ENCODE measurements at places on chromosomes 2 and 18.

DNA sequence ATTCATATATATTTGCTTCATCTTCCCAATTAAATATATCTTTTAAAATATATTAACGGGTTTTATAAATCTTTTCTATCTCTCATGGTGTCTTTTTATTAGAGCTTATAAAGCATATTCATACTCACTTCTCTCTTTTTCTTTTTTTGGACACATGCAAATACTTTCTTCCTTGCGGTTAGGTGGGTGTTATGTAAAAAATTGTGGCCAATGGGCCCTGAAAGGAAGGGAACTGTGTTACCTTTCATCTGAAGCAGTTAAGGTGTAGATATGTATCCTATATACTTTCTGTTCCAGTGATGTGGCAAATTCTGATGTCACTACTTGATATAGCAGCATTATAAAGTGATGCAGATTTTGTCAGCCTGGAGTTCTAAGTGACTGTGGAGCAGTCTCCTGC lies 714.5 kb downstream of the PLCL1 start:
- no peak overlapping the region for H3K4me3 ChIP-seq
- H3K4me1 ChIP-seq, result no peaks in the 10 kb centered on the region
- no peak for DNase-seq
- H3K27me3 ChIP-seq, result no peaks in the 10 kb centered on the region
- no peak overlapping the region for H3K27ac ChIP-seq

GRCh38 chr2:235160281-235160810 lies 208.5 kb downstream of the SH3BP4 start:
- peaks cover 2% of the 10 kb centered on the region for H3K27me3 ChIP-seq
- no peak for DNase-seq
- H3K27ac ChIP-seq, result no peak overlapping the region
- H3K4me3 ChIP-seq, result no peak overlapping the region
- H3K36me3 ChIP-seq, result no peaks in the 10 kb centered on the region

GRCh38 chr2:110166266-110166665 lies 38.5 kb downstream of the NPHP1 start:
- DNase-seq, result no peak
- no peak overlapping the region for H3K27ac ChIP-seq
- H3K36me3 ChIP-seq, result no peaks in the 10 kb centered on the region
- H3K4me3 ChIP-seq, result no peak overlapping the region
- H3K27me3 ChIP-seq, result no peaks in the 10 kb centered on the region

- H3K27me3 ChIP-seq, result no peaks in the 10 kb centered on the region
- H3K4me1 ChIP-seq, result no peaks in the 10 kb centered on the region
- no peak for DNase-seq
- H3K4me3 ChIP-seq, result no peak overlapping the region
Measured at GRCh38 chr2:22406625-22407024, 978.4 kb upstream of the KLHL29 start.

DNA sequence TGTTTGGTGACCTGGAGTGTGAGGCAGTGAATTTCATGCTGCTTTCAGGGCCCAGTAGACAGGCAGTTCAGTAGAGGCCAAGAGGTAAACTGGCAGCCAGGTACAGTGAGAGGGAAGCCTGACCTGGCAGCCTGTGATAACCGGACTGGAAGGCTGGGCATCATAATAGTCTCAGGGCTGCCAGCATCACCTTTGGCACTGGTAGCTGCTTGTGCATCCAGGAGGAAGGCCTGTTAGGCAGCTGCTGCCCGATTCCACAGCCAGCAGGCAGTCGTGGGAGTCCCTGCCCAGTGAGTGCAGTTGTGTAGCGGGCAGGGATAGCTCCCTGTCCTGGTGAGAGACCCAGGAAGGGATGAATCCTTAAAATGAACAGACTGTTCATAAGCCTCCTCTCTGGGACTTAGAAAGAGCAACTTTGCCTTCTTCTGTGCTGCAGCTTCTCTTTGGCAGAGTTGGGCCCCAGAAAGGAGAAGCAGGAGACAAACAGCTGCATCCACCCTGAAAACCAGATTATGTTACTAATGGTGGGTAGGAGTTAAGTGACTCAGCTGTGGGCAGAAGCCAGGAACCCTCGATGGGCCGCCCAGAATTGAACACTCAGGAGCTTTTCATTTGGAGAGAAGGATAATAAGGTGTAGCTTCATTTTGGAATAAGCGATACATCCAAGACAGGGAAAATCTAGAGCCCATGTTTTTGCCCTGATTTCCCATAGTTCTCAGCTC lies 8.1 kb upstream of the GPBAR1 start:
- peaks cover 51% of the 10 kb centered on the region for H3K36me3 ChIP-seq
- DNase-seq, result peak; percentile 85
- H3K4me3 ChIP-seq, result no peak overlapping the region
- no peaks in the 10 kb centered on the region for H3K27me3 ChIP-seq
- no peak overlapping the region for H3K27ac ChIP-seq

Measured in common myeloid progenitor, CD34-positive (primary cell).